ENCODE measurements at places on chromosomes 4 and X.

DNA sequence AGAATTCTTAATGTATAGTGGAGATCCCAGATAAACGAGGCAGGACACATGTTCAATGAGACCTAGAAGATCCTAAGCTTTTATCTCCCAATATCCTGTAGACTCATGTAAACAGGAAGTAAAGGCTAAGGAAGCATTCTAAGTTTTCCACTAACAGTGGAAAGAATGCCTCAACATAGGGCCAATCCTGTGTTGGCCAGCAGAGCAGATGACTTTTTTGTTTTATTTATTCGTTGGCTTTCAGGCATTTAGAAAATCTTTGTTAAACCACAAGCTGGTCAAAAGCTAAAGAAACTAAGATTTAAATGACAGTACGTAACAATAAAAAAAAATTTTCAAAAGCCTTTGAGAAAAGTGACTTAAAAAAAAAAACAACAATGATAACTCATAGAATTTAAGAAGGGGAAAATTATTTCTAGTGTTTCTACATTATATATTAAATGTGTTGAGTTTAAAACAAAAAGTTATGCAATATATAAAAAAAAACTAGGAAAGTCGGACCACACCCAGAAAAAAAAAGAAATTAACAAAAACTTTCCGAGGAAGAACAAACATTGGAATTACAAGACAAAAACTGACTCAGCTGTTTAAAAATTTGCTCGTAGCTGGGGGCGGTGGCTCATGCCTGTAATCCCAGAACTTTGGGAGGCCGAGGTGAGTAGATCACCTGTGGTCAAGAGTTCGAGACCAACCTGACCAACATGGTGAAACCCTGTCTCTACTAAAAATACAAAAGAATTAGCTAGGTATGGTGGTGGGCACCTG is 759.3 kb downstream of the FSTL5 start:
- no peak for DNase-seq

- DNase-seq: peak; percentile 26
These were observed 16.1 kb downstream of the CLCN4 start for GRCh38 chrX:10172877-10173276.

GRCh38 chr4:63757929-63758328 is 651.3 kb downstream of the TECRL start:
- no peak for DNase-seq

- DNase-seq: no peak
These were observed 30.1 kb downstream of the HAND2 start for GRCh38 chr4:173499658-173500535.

DNA sequence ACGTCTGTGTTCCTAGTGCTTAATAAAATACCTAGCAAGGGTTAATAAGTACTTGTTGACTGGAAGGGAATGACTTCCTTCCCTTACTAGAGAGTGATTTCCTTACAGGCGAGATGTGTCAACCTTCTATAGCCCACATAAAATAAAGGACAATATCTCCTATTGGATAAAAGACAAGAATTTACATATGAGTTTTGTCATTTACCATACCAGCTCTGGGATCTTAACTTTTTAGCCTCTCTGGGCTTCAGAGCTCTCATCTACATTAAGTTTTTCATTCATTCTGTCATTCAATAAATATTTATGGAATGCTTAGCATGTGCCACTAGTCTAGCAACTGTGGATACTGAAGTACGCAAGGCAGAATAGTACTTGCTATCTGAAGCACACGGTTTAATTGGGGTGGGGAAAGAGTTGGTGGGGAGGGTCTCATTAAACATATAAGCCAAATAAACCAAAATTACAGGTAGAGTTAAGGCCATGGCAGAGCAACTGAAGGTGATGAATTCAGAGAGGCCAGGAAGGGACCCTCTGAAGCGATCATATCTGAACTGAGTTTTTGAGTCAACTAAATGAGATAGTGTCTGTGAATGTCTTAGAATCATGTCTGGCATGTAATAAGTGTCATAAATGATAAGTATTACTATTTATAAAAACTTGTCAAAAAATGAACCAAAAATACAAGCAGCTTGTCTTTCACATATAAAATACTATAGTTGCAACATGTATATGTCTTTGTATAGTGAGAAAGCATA is 91.6 kb upstream of the BMP2K start:
- no peak for DNase-seq

Data from iPS-NIHi11 (cell line).